ENCODE measurements at places on chromosomes 5 and 9.

DNA sequence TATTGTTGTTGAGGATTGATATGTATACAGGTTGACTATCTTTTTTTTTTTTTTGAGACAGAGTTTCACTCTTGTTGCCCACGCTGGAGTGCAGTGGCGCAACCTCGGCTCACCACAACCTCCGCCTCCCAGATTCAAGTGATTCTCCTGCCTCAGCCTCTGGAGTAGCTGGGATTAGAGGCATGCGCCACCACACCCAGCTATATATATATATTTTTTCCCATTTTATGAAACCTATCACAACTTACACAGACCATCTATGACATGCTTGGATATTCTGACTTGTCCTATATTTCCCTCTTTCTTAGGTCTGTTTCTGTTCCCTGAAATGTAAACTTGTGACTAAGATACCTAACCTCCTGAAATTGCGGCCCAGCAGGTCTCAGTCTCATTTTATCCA, 5.0 kb downstream of the CD14 start:
- DNase-seq, result no peak

GRCh38 chr9:70012569-70012968, 31.1 kb upstream of the MAMDC2 start:
- no peak for DNase-seq

DNA sequence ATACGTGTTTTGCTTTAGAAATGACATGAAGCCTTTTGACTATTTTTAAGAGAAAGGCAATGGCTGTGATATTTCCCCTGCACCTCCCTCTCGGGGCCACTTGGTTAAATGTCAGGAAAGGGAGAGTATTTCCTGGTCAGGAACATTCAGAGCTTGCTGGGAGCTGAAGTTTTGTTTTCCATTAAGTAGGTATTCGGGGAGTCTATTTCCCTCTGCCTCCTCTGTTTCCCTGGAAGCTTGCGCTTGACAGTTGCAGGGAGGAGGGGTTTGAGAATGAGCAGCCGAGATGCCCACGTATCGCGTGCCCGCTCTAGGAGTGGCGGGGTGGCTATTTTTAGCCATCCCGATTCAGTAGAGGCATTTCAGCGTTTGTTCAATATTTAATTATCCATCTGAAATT, 6.7 kb downstream of the DAB2IP start:
- DNase-seq, result no peak

DNA sequence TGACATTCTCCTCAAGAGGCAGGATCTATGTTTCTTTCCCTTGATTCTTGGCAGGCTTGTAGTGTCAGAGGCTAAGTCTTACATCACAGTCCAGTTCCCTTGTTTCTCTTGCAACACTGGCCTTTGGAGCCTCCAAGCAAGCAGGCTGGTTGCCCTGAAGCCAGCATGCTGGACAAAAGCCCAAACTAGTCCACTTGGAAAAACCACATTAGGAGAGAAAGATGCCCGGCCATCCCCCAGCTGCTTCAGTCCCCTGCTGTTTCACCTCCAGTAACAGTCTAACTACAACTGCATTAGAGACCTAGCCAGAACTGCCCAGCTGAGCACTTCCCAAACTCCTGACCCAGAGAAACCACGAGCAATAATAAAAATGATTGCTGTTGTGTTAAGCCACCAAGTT, 87.6 kb downstream of the ADAMTS6 start:
- no peak for DNase-seq

GRCh38 chr9:87557996-87558395, 60.3 kb downstream of the DAPK1 start:
- DNase-seq, result no peak

GRCh38 chr5:19175776-19176570, 812.0 kb downstream of the CDH18 start:
- DNase-seq, result no peak

DNA sequence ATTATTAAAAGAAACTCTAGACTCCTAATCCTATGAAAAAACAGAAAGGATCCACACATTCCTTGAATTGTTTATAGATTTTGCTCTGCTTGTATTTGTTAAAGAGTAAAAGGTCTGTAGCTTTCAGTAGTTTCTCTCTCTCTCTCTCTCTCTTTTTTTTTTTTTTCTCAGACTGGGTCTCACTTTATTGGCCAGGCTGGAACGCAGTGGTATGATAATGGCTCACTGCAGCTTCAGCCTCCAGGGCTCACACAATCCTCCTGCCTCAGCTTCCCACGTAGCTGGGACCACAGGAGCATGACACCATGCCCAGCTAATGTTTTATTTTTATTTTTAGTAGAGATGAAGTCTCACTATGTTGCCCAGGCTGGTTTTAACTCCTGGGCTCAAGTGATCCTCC, 9.3 kb downstream of the UGT3A2 start:
- DNase-seq, result no peak

GRCh38 chr5:36108758-36109460, 42.2 kb upstream of the UGT3A2 start:
- DNase-seq, result no peak

DNA sequence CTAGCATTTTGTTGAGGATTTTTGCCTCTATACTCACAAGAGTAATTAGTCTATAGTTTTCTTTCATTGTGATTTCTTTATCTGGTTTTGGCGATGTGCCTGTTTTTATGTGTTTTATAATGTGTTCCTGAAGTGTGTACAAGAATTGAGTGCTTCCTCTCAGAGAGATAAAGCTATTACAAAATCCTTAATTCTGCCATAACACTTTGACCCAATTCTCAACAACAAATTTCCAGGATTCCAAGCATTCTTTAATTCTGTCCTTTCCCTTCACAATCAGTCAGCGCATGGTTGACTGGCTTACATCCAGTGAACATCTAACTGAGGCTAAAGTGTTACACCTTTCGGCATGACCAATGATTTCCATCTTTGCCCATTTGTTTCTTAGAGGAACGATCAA, 282.9 kb upstream of the MVB12B start:
- DNase-seq, result no peak

DNA sequence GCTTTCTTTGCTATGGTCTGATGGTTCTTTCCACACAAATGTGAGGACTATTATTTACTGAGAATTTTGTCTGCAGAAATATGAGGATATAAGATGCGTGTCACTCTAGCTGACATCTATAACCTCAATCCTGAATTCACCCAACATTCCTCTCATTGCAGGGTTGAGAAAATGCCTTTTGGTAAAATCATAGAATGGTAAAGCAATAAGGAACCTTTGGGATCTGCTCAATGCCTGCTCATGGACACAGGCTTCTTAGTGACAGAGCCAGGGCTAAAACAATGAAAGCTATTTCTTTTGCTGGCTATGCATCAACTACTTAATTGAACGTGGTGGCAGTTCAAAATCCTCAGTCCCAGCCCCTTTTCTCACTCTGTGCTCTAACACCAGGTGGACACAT, 199.6 kb downstream of the GAS1 start:
- DNase-seq, result no peak

- DNase-seq, result no peak
Measured at GRCh38 chr9:127492616-127493015, 41.3 kb downstream of the LRSAM1 start.

DNA sequence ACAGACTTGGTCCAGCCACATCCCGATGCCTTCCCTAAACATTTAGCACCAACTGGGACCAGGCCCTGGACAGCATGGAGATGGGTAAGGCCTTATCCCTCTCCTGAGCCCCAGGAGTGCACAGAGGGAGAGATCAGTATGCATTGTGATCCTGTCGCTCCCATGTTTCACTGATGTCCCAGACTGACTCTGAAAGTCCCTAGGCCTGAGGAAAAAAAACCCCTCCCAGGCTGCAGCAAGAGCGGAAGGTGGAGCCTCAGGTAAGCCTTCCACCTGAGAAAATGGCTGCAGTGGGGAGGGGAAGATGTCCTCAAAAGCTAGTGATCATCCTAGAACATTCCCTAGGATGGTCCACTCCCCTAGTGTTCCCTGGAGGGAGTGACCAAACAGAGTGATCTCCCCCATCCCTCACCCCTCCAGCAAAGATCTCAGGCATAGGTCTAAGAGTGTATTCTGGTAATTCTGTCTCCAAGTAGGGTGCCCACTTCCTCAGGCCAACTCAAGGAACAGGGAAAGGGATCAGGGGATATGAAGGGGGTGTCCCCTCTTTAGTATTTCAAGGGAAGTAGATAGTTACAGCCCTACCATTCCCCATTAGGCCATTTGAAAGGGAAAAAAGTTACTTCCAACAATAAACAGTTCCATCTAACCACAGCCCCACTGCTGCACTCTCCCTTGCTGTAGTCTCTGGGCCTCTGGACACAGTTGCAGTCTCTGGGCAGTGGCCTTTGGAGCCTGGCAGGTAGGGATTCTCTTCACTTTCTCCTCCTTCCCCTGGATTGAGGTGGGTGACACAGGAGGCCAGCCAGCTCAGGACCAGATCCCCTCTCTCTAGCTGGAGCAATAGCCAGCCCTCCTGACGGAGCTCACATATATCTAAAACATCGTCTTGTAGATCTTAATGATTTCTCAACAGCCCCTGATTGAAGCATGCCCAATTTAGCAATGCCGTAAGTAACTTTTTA, 6.8 kb upstream of the CXXC5 start:
- DNase-seq, result no peak

DNA sequence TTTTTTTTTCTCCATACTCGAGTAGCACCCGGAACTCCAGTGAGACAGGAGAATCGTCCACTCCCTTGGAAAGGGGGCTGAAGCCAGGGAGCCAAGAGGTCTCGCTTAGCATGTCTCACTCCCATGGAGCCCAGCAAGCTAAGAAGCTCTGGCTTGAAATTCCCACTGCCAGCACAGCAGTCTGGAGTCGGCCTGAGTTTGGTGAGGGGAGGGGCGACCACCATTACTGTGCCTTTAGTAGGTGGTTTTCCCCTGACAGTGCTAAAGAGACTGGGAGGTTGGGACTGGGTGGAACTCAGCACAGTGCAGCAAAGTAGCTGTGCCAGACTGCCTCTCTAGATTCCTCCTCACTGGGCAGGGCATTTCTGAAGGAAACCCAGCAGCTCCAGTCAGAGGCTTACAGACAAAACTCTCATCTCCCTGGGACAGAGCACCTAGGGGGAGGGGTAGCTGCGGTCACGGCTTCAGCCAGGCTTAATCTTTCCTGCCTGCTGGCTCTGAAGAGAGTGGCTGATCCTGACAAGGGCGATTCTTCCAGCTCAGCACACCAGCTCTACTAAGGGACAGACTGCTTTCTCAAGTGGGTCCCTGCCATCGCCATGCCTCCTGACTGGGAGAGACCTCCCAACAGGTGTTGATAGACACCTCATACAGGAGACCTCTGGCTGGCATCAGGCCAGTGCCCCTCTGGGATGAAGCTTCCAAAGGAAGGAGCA, 414.5 kb upstream of the ZNF608 start:
- DNase-seq, result no peak

DNA sequence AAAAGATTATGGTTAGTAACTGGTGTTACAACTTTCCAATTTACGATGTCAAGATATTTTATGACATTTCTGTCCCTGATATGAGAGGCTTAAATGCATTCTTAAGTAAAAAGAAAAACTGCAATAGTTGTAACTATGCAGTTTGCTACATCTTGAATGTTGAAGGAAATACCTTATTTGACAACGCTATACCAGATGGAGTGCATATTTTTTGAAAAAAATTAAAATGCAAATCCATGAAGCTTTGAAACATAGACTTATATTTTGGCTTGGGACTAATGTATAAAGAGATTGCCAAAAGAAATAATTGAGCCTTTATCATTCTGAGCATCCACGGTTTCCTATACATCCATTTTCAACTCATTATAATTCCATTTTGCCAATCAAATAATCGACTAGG, 579.4 kb downstream of the TAF11L14 start:
- DNase-seq, result no peak

DNA sequence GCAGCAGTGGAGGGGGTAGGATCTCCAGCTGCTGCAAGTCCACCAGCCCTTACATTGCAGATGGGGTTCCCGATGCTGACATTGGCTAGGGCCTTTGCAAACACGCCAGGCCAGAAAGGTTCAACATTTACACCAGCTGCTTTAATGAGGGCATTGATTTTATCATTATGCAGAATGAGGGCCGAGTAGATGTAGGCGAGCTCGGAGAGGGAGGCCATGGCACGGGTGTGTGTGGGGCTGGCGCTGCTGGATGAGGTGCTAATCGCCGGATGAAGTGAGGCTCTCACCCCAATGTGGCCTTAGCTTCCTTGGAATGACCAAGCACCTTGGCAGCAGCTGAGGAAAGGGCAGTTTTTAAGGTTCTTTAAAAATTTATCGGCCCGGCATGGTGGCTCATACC, 27.4 kb downstream of the PHAX start:
- no peak for DNase-seq

DNA sequence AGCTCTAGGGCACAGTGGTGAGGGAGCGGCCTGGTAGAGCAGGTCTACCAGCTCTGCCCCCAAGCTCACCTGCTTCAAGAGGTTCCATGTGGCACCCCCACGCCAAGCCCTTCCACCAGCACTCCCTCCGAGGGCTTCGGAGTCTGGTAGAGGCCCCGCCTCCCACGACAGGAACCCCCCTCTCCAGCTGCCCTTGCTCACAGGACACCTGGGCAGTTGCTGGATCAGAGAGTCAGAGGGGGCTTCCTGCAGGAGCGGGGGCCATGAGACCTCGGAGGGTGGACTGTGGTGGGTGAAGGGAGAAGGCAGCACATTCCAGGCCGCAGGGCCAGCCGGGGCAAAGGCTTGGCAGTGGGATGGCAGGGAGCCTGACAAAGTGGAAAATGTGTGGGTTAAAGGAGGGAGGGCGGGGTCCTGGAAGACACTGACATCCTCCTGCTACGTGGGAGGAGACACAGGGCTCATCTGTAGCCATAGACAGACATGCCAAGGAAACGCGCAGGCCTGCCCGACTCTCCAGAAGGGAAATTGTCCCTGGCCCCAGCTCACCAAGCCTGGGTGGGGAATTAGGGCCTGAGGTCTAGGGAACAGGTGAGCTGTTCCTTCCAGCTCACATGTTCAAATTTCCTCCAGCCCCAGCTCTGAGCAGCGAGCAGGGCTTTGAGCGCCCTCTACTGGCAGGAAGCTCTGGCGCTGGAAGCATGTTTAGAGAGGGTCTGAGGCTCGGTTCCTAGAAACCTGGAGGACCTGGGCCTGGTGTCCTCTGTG, 74.2 kb downstream of the NTNG2 start:
- DNase-seq, result no peak

DNA sequence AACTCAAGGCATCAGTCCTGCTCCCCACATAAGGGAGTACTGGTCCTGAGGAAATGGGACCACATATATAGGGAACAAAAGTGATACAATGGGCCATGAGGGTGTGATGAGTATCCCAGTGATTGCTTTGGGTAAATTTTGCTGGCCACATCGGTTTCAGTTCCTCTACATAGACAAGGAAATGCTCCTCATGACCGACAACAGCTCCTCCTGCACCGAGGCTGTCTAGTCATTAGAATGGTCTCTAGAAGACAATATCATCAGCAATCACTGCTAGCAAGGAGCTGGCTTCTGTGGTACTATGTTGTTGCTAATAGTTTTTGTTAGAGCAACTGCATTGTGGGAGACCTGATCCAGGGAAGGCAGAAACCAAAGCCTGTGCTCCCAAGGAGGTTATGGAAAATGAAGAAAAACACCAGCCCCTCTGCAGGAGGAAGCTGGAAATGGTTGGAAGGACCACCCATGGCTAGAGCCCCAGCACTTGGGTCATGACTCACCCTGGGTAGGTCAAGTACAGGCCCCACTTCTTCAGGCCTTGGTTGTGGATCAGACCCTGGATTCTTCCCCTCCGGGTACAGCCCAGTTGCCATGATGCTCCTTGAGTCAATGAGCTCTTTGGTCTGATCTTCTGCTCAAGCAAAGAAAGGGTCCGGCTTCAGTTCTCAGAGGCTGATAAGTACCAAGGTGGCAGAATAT, 3.4 kb upstream of the CTSL start:
- DNase-seq, result no peak

Measured in NCI-H1436 treated with DMSO at 0.1 percent for 48 hours (cell line).